ENCODE measurements at places on chromosomes 5 and 9. TPM values are rescaled to one million over a fixed set of nuclear protein-coding genes. Genes with fewer than 3 reads are reported as not detected.

GRCh38 chr9:1053986-1054425 lies 3.8 kb downstream of the DMRT2 start:
- no peaks in the 10 kb centered on the region for H3K36me3 ChIP-seq
- H3K27ac ChIP-seq, result no peak overlapping the region
- H3K27me3 ChIP-seq, result peaks cover 56% of the 10 kb centered on the region
- no peak for DNase-seq
- no peak overlapping the region for H3K4me3 ChIP-seq

DNA sequence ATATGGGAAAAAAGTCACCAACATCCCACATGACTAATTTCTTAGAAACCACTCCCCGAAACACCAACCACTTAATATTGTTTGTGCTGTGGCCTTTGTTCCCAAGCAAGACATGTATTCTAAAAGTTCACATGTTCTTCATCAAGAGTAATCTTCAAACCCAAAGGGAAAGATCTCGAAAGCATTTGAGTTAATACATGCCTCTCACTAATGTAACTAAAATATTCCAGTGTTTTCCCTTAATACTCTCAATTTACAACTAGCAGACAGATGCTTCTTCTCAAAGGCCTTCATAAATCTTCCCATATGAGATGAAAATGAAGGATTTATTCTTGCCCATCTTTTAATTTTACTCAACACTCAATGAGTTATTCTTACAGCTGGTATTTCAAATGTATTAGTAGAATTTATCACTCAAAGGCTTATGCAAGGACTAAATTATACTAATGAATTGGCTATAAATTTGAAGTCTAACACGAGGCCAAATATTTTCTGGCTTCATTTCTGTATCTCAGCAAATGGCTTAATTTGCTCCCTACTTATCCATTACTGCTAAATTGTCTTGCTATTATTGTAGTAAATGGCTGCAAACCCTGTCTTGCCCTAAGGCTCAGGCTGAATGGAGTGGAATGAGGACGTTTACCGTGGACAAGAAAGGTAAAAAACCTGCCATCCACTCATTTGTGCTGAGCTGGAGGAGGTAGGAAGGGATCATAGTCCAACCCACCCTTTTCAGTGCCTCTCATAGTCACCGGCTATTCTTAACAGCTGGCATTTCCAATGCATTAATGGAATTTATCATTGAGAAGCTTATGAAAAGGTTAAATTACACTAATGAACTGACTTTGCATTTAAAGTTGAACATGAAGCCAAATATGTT lies 474.4 kb downstream of the RASEF start:
- no peaks in the 10 kb centered on the region for H3K36me3 ChIP-seq
- no peak for DNase-seq
- H3K27ac ChIP-seq, result no peak overlapping the region
- no peak overlapping the region for H3K4me3 ChIP-seq
- no peaks in the 10 kb centered on the region for H3K4me1 ChIP-seq

- peaks cover under 1% of the 10 kb centered on the region for H3K4me1 ChIP-seq
- no peak overlapping the region for H3K4me3 ChIP-seq
- H3K27me3 ChIP-seq, result peaks cover 23% of the 10 kb centered on the region
- H3K36me3 ChIP-seq, result no peaks in the 10 kb centered on the region
- no peak overlapping the region for H3K27ac ChIP-seq
Observed at GRCh38 chr9:68711281-68711680, 6.2 kb downstream of the PIP5K1B start.

The GRIA1 gene
- total RNA-seq, result not detected

DNA sequence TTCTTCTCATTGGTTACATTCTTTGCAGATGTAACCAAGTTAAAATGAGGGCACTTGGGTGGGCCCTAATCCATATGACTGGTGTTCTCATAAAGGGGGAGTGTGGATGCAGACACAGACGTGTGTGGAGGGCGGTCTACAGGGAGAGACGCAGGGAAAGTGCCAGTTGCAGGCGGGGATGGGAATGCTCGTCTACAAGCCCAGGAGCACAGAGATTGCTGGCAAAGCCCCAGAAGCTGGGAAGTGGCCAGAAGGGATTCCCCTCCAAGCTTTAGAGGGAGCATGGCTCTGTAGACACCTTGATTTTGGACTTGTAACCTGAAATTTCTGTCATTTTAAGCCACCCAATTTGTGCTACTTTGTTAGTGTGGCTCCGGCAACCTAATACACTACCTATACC lies 96.8 kb upstream of the CTSL start:
- H3K4me3 ChIP-seq, result no peak overlapping the region
- no peaks in the 10 kb centered on the region for H3K4me1 ChIP-seq
- no peak for DNase-seq
- H3K27ac ChIP-seq, result no peak overlapping the region
- H3K27me3 ChIP-seq, result no peaks in the 10 kb centered on the region

The MYMK gene
- not detected for total RNA-seq

GRCh38 chr9:101480386-101480785 lies 44.8 kb upstream of the ALDOB start:
- no peaks in the 10 kb centered on the region for H3K36me3 ChIP-seq
- peaks cover 3% of the 10 kb centered on the region for H3K27me3 ChIP-seq
- no peak for DNase-seq

All from CD4-positive, alpha-beta T cell (primary cell).